ENCODE measurements at places on chromosomes 2 and 18.
A peak's percentile ranks its signal among the peaks of the same experiment; 100 is the strongest.

GRCh38 chr2:143526498-143526897 is 397.3 kb downstream of the ARHGAP15 start:
- no peak for DNase-seq

GRCh38 chr18:24964216-24964615 is 387.8 kb downstream of the ZNF521 start:
- DNase-seq: no peak

DNA sequence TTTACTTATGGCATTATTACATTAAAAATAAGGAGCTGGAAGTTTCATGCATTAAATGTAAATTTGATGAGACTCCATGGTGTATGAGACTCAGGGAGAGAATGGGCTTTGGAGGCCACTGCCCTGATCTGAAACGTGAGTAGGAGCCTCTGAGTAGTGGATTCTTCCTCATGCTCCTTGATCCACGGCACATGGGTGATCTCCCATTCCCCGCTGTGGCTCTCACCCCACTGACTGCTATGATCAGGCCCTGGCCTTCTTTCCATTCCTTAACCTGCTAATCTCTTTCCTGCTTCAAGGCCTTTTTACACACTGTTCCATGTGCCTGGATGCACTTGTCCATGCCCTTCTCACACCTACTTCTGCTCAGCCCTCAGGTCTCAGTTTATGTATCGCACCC is 68.4 kb downstream of the SMAD7 start:
- DNase-seq: no peak

GRCh38 chr18:57444301-57444759 is 9.2 kb downstream of the ONECUT2 start:
- no peak for DNase-seq

- no peak for DNase-seq
These were observed 326.7 kb downstream of the MTX2 start for GRCh38 chr2:176595986-176596385.

DNA sequence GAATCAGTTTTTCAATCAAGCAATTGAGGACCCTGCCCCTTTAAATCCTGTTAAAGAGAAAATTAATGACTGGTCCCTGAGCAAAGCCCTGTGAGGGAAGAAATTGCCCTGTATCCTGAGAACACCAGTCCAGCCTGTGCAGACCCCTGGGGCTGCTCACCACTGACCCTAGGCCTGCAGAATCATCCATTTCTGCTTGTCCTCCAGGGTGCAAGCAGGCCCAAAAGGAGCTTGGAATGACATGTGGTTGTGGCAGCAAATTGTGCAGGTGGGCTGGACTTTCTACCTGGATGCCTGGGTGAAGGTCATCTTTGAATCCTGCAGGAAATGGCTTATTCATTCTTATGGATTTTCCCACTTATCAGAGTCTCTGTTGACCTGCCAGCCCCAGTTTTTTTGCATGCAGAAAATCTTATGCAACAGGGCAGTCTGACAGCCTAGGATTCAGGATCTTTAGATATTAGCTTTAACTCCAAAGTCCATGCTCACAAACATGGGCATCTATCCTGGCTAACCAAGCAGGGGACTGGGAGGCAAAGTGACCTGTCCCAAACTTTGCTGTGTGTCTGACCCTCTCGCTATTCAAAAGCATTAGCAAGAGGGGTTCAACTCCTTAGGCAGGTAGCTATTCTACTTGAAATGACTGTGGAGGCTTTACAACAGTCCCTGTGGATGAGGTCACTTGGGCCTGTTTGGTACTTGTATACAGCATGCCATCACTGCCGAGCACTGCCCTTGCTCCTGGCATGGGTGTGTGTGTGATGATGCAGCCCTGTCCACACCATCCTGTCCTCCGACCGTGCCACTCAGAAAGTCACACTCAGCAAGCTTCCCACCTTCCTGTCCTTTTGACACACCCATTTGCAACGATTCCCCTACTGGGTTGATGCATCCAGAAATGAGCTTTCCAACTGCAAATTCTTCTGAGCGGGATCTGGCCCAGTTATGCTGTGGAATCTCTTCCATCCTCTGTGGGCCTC is 85.3 kb downstream of the CAPN13 start:
- no peak for DNase-seq

GRCh38 chr2:10228611-10229365 is 73.9 kb upstream of the HPCAL1 start:
- DNase-seq: no peak

DNA sequence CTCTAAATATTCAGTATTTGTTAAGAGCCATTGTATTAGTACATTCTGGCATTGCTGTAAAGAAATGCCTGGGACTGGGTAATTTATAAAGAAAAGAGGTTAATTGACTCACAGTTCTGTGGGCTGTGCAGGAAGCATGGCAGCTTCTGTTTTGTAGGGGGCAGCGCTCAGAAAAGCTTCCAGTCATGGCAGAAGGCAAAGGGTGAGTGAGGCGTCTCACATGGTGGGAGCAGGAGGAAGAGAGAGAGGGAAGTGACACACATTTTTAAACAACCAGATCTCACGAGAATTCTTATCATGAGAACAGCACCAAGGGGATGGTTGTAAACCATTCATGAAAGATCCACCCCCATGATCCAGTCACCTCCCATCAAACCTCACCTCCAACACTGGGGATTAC is 13.8 kb upstream of the CCDC102B start:
- DNase-seq: no peak

- peak; percentile 57 for DNase-seq
These were observed at the start of gene ANKMY1 for GRCh38 chr2:240557808-240558207. Gene ANKMY1, minus strand, starts transcription at chr2:240557988. Its CDS starts 653 bp downstream, at chr2:240557335.

DNA sequence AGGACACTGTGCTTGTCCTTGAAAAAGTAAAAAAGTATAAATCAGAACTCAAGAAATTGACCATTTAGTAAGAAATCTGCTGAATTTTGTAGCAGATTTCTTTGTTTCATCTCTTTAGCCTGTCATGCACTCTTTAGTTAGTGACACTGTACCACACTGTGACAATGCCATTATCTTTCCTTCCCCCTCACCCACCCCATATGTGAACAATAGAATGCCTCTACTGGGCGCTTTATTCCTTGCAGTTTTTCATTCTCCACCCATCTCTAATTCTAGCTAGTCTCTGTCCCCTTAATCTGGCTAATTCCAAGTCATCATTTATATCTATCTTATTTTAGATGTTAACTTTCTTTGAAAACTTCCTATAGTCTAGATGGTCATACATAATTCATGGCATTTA is 241.0 kb downstream of the LRP1B start:
- no peak for DNase-seq

GRCh38 chr2:110099471-110100225 is 16.0 kb downstream of the MALL start:
- DNase-seq: no peak

GRCh38 chr2:60259781-60260180 is 293.7 kb downstream of the BCL11A start:
- no peak for DNase-seq

GRCh38 chr2:161384864-161385263 is 31.2 kb upstream of the TBR1 start:
- DNase-seq: no peak

GRCh38 chr18:58991167-58991798 is 126.6 kb downstream of the ZNF532 start:
- DNase-seq: no peak

DNA sequence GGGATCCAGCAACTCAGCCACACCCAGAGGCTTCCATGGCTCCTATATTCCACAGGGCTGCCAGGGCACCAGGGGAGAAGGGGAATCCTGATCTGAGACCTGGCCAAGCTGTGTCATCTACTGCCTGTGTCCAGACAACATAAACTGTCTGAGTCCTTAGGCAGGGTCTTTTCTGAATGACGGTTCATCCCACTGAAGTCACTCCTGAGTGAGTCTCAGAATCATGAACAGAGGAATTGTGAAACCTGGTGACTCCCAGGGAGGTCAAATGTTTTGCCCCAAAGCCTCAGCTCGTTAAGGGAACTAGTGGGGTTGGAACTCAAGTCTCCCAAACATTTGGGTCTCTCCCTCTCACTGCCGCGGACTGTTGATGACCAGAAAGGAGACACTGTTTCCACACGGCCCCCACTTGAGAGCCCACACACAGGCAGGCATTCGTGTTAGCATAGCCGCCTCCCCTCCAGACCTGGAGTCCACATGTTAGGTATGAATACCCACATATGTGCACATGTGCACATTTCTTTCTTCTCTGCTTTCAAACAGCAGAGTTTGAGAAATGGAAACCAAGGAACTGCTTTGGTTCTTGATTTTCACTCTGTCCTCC is 125.0 kb upstream of the MSH6 start:
- DNase-seq: no peak

- no peak for DNase-seq
These were observed 499.0 kb downstream of the TXNL1 start for GRCh38 chr18:56139372-56139771.

DNA sequence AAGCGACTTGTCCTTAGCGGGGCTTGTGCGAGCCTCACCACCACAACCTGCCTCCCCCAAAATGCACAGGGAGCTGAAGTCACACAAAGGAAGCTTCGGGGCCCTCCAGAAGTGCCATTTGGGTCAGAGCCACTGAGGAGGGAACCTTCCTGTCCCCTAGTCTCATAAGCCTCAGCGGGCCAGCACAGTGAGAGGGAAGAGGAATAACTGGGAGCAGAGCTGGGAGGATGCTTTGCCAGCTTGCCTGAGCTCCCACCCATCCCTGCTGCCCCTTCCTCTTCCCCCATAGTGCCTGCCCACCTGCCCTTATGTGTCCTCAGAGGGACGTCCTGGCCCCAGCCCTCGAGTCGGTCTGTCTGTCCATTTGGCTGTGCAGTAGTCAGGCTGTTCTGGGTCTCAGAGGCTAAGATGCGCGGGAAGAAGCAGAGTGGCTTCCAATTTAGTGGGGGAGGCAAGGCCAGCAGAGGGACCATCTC is 51.8 kb upstream of the GPR17 start:
- DNase-seq: no peak

- no peak for DNase-seq
These were observed 334.5 kb downstream of the ARHGAP15 start for GRCh38 chr2:143463719-143464118.

GRCh38 chr2:235806986-235807750 is 313.3 kb downstream of the AGAP1 start:
- no peak for DNase-seq

DNA sequence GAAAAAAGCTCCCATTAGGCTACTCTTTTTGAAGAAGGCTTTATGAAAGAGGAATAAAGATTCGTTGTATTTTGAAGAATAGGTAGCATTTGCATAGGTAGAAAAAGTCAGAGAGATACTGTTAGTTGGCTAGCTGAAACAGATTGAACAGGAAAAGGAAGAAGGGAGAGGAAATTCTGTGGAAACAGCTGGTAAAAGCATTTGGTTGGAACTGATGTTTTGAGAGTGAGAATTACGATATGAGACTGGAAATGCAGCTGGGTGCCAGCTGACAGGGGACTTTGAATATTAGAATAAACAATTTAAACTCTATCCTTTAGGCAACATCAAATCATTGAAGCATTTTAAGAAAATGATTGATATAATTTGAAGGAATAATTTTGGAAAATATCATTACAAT is 96.7 kb upstream of the CNTNAP5 start:
- DNase-seq: no peak

DNA sequence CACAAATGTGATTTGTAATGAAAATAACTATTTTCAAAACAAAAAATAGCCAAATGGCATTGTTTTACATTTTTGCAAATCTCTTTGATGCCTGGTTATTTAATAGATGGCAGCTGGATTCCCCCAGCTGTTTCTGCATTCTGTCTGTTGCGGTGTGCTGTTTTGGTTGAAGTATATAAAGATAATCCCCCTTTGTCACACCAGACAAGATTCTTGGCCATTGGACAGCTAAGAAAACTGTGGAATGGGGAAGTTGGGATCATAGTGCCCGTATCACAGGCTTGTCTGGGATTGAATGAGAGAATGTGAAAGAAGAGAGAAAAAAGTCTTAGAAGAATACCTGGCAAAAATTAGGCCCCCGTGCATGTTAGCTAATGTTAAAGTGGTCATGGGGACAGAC is 19.5 kb upstream of the LYPD6B start:
- DNase-seq: no peak

DNA sequence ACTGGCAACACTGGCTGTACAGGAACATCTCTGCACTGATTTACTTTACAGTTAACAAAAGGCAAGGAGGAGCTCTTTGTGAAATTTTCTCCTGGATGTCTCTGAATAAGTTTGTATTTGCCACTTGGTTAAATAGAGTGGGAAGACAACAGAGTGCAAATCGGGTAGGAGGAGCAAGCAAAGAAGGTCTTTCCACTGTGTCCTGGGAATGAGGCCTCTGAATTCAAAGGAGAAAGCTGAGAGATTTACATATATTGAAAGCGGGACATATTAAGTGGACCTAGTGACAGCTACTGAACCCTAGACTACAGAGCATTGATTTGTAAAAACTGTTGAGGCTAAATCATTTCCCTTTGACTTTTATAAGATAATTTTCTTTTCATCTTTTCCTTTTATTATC is 117.4 kb upstream of the CHRNA1 start:
- DNase-seq: no peak

GRCh38 chr2:30422444-30423040 is 24.5 kb upstream of the LCLAT1 start:
- peak; percentile 76 for DNase-seq

- no peak for DNase-seq
These were observed 12.9 kb downstream of the TGOLN2 start for GRCh38 chr2:85314884-85315242.

- no peak for DNase-seq
These were observed 31.2 kb upstream of the GTF2A1L start for GRCh38 chr2:48586433-48586832.

- no peak for DNase-seq
These were observed 124.2 kb downstream of the RPIA start for GRCh38 chr2:88815697-88816096.

DNA sequence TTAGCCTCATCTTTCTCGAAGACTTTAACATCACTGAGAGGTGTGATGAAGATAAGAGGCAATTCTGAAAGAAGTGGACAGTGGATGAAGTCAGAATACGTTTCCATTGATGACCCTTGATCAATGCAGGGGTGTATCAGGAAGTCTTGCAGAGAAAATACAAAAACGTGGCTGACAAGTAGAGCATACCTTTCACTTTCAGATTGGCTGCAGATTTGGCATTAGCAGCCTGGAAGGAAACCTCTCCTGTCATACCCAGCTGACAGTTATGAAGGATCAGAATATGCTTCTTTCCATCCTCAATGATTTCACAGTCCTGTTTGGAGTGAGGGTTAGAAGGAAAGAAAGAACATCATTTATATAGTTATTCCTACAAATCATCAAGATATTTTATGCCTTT is 152.5 kb downstream of the PLEKHA3 start:
- DNase-seq: no peak

- no peak for DNase-seq
These were observed 159.8 kb downstream of the METTL4 start for GRCh38 chr18:2411381-2411960.

GRCh38 chr2:71379086-71379485 is 47.5 kb downstream of the ZNF638 start:
- no peak for DNase-seq

DNA sequence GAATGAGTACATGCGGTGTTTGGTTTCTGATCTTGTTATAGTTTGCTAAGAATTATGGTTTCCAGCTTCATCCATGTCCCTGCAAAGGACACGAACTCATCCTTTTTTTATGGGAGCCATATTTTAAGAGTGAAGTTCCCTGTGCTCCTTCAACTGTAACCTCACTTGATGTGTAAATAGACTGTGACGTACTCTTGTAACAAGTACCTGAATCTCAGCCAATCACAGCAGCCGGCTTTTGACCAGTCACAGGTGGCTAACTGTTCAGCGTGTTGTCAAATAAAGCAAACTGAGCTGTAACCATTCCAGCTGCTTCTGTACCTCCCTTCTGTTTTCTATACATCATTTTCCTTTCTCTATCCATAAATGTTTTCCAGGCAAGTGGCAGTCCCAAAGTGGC is 774.3 kb upstream of the HS6ST1 start:
- DNase-seq: no peak
